Urinary bladder (tissue), 4 donors: ENCODE measurements at places on chromosomes 3 and 15.

- no peak for DNase-seq
Measured at GRCh38 chr3:173216063-173216462, 75.0 kb upstream of the SPATA16 start.

DNA sequence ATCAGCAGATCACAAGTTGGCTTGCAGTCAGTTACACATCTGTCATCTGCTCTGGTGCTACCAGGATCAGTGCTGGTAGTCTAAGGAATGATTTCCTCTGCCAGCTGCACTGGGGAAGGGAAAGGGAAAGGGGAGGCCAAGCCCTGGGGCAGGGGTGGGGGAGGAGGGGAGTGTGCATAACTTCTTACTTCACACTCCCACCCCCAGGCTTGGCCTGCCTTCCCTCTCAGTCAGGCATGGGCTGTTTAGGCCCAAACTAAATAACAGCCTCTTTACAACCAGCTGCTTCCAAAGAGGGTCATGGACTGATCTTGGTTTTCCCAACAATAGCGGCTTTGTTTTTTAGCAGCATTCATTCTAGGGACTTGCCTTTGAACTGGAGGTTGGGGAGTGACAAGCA lies 86.1 kb upstream of the PSMD6 start:
- DNase-seq: no peak

DNA sequence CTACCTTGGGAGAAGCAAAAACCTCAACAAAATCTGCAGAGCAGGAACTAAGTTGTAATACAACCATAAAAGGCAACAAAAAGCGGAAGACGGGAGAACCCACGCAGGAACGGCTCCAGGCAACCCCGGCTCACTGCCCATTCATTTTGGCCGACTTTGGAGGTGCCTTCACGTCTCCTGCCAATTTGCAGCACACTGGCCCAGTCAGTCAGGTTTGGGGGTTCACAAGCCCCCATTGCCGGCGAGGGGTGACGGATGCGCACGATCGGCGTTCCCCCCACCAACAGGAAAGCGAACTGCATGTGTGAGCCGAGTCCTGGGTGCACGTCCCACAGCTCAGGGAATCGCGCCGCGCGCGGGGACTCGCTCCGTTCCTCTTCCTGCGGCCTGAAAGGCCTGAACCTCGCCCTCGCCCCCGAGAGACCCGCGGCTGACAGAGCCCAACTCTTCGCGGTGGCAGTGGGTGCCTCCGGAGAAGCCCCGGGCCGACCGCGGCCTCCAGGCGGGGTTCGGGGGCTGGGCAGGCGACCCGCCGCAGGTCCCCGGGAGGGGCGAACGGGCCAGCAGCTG lies 463 bp downstream of the TERC start:
- DNase-seq: peak; percentile 29

DNA sequence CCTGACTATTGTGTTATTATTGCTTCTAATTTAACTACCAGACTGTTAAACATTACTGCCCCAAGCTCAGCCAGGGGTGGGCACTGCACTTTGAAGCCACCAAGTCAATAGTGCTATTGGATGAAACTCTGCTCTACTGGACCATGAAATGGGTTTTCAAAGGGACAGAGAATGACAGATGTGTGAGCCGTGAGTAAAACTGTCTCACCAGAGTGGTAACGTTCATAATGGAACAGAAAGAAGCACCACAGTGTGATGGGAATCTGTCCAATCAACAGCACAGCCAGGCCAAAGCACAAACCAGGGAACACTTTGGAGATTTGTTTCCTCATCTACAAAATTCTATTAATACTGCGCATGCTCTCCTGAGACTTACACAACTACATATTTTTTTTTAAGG lies 171.8 kb upstream of the LPP start:
- no peak for DNase-seq

- no peak for DNase-seq
Measured at GRCh38 chr3:71870966-71871512, 86.1 kb upstream of the PROK2 start.

DNA sequence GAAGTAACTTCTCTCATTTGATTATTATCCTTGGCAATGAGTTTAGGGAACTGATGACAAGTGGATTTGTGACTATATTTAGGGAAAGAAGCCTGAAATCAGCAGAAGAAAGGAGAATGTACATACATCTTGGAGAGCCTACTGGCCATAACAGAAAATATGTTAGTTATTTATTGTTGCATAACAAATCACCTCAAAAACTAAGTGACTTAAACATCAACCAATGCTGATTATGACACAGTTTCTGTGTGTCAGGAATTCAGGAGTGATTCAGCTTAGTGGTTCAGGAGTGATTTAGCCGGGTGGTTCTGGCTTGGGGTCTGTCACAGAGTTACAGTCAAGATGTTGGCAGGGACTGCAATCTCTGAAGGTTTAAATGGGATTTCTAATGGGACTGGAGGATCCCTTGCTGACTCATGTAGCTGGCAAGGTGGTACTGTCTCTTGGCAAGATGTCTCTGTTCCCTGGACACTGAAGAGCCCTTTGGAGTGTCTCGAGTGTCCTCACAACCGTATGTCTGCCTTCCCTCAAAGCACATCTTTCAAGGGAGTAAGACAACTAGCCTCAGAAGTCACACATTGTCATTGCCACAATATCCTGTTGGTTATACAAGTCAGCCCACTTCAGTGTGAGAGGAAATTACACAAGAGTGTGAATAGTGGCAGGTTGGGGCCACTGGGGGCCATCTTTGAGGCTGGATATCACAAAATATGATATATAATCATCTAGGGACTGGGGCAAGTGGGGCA lies 248.9 kb downstream of the SV2B start:
- DNase-seq: no peak

- DNase-seq: no peak
Measured at GRCh38 chr3:140370686-140371085, 307.2 kb upstream of the TRIM42 start.

GRCh38 chr3:148147903-148148302 lies 549.8 kb upstream of the AGTR1 start:
- no peak for DNase-seq

DNA sequence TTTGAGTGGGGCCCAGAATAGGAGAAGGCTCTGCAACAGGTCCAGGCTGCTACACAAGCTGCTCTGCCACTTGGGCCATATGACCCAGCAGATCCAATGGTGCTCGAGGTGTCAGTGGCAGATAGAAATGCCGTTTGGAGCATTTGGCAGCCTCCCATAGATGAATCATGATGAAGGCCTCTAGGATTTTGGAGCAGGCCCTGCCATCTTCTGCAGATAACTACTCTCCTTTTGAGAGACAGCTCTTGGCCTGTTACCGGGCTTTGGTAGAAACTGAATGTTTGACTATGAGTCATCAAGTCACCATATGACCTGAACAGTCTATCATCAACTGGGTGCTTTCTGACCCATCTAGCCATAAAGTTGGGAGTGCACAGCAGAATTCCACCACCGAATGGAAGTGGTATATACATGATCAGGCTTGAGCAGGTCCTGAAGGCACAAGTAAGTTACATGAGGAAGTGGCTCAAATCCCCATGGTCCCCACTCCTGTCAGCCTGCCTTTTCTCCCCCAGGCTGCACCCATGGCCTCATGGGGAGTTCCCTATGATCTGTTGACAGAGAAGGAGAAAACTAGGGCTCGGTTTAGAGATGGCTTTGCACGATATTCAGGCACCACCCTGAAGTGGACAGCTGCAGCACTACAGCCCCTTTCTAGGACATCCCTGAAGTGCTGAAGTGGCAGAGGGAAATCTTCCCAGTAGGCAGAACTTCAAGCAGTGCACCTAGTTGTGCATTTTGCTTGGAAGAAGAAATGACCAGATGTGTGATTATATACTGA lies 971.4 kb downstream of the MCTP2 start:
- DNase-seq: no peak

- DNase-seq: no peak
Measured at GRCh38 chr3:151431940-151432339, 28.9 kb downstream of the IGSF10 start.

DNA sequence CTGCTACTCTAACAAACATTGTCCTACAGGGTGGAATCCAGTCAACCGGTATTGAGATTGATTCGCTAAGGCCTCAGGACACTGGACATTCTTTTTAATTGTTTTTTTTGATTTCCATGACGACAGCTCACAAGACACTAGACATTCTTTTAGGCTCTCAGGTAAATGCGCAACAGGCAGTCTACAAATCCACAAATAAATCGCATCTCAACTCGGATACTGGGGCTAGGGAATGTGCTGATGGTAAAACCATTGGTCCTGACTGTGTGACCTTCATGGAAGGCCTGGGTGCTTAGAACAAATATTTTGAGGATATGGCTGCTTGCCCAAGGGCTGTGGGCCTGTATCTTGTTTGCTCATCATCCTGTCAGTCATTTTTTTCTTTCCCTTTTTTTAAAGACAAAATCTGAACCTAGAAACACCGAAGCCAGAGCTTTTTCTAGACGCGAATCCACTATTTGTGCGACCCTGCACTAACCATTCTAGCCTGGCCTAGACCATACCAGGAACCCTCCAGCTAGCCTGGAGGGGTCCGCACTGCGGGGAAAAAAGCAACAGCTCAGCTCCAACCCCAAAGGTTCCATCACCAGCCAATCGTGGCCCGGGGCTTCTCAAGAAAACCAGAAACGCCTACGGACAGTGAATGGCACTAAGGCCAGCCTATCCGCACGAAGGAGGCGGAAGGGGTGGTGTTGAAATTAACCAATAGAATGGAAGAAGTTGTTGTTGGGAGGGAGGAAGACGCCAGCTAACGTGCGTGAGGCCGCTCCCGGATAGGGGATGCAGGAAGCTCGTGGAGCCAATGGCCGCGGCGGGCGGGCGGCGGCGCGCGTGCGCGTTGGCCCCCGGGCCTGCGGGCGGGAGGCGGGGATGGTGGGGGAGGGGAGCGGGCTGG lies 18.1 kb upstream of the CHD2 start:
- DNase-seq: peak; percentile 100

- no peak for DNase-seq
Measured at GRCh38 chr15:94231723-94232468, 535 bp downstream of the MCTP2 start.

DNA sequence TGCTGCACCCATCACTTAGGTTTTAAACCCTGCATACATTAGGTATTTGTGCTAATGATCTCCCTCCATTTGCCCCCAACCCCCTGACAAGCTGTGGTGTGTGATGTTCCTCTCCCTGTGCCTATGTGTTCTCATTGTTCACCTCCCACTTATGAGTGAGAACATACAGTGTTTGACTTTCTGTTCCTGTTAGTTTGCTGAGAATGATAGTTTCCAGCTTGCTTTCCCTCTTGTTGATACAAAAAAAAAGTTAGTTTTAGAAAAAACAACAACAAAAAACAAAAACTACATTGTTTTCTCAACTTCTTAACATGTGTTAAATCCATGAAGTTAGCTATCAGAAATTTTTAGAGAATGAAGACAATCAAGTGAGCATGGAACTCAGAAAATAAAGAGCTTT lies 953.0 kb downstream of the VGLL3 start:
- DNase-seq: no peak

DNA sequence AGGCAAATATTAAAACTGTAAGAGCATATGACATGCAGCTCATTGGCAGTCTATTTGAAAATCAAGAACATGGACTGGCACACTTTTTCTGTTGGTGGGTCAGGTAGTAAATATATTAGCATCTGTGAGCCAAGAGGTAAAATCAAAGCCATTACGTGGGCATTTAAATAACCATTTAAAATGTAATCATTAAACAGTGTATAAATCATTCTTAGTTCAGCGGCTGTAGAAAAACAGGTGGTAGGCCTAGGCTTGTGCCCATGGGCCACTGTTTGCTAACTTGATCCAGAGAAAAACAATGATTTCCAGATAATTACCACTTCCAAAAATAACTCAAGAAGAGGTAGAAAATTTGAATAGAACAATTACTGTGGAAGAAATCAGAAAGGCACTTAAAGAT lies 105.1 kb downstream of the CHST2 start:
- DNase-seq: no peak

DNA sequence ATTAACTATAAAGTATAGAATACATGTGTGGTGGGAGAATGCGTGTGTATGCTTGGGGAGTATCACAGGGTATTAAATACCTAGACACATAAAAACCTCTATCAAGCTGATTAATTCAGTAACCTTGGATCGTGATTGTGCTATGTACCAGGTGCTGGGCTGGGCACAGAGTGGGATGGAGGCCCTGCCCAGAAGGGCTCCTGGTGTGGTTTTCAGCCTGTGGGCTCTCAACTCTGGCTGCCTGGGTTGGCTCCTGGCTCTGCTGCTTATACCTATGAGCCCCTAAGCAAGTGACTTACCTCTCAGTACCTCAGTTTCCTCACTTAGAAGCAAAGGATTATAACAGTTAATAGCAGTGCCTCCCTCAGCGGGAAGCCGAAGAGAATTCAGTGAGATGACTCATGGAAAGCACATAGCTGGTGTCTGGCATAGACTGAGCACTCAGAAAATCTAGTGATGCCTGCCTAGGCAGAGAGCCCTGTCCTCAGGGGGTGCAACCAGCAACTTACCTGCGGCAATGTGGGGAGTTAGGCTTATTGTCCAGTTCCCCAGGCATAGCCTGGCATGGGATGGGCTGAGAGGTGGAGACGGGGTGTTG lies 90.6 kb upstream of the MYZAP start:
- no peak for DNase-seq

- no peak for DNase-seq
Measured at GRCh38 chr3:133663569-133664313, 2.0 kb upstream of the TOPBP1 start.

DNA sequence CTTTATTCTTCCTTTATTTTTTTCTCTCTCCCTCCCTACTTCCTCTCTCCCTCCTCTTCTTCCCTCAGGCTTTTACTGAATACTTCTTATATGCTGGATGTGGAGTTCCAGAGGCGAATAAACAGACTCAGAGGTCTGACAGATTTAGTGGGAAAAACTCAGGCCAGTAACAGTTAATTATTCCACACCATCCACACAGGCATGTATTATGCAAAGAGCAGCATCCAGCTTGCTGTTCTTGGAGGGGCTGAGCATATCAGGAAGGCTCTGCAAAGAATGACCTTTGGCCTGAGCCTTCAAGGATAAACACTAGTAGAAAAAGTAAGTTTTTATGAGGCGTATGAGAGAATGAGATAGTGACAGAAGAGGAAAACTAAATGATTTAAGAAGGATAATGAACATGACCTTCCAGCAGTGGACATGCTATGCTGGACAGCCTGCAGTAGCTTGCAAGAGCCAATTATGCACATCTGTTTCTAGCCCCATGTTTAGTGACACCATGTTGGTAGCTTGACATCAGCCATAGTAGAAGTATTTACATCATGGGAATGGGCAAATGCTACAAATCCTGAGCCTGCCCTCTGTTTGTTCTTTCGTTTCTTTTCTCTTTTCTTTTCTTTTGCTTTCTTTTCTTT lies 387.4 kb downstream of the EPHB1 start:
- DNase-seq: no peak

DNA sequence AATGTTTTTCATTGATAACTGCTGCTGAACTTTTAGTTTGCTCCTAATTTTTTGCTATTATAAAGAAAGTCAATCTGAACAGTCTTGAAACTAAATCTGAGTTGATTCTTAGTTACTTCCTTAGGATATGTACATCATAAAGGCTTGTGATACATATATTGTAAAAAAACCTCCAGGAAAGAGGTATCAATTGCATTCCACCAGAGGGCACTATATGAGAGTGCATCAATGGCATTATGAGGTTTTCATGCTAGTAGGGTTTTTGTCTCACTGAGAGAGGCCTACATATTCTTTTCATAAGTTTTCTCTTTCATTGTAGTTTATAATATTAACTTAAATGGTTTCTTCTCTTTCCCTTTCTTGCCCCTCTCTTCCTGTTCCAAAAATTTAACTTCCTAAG lies 46.9 kb downstream of the PIK3R4 start:
- no peak for DNase-seq

- DNase-seq: no peak
Measured at GRCh38 chr15:85336880-85337279, 43.5 kb upstream of the AKAP13 start.

- DNase-seq: no peak
Measured at GRCh38 chr3:133468251-133468721, 68.4 kb downstream of the BFSP2 start.

- DNase-seq: no peak
Measured at GRCh38 chr3:133157716-133158115, 119.5 kb downstream of the TMEM108 start.
